ENCODE measurements at places on chromosomes 5 and 9.

DNA sequence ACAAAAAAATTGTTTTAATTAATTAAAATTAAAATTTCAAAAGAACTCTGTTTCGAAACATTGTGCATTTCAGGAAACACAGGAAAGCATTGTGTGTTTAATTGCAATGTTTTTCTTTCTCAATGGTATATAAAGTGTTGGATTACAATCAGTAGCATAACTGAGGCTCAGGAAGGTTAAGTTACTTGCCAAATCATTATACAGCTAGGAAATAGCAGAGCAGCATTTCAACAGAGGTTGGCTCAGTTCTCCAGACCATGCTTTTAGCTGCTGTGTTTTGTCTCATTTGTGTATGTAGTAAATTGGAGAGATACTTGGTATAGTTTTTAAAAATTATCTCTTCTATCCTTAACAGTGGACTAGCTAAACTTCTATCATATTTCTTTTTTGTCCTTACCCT, 30.0 kb upstream of the CAMLG start:
- no peak for DNase-seq

DNA sequence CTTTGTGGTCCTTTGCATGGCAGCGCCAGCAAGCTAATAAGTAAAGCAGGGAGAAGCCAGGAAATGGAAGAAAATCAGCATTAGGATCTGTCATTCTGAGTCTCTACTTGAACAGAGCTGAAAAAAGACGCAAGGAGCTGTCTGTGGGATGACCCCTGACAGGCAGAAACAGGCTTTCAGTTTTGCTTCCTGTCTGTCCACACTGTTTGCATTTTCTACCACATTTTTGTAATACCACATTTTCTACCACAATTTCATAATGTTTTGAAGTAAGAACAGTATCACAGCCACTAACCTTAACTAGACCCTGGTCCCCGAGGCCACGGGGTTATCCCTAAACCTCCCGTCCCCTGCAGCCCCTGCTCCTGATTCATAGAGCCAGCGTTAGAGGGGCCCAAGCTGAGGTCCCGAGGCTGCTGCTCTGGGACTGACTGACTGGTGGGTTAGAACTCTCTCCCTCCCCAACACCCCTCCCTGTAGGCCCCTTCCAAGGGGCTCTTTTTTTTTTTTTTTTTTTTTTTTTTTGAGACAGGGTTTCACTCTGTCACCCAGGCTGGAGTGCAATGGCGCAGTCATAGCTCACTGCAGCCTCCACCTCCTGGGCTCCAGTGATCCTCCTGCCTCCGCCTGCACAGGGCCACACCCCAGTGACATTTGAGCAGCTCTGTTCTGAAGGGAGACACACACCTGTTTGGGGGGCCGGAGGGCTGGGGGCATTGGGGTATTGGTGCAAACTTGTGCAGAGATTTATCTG, 4.0 kb upstream of the CLIC3 start:
- peak; percentile 65 for DNase-seq

- no peak for DNase-seq
Observed at GRCh38 chr5:151338734-151339133, 8.6 kb downstream of the SLC36A2 start.

DNA sequence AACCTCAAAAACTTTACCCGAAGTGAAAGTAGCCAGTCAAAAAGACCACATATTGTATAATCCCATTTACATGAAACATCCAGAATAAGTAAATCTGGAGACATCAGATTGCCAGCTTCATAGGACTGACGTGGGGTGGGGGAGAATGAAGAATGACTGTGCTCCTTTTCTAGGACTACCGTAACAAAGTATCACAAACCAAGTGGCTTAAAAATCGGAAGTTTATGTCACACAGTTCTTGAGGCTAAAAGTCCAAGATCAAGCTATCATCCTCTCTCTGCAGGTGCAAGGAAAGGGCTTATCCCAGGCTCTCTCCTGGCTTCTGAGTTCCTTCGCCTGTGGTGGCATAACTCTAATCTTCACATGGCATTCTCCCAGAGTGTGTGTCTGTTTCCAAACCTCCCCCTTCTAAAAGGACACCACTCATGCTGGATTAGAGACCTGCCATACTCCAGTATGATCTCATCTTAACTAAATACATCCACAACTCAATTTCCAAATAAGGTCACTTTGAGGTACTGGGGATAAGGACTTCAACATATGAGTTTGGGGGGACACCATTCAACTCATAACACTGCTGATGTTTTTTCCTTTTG, 25.5 kb downstream of the ADAM19 start:
- DNase-seq: no peak

- no peak for DNase-seq
Observed at GRCh38 chr5:132484391-132484725, 6.2 kb downstream of the IRF1 start.

GRCh38 chr5:20360263-20360662, 372.3 kb upstream of the CDH18 start:
- DNase-seq: no peak
